ENCODE measurements at places on chromosomes 11 and 22.

- DNase-seq, result no peak
Measured at GRCh38 chr11:120305286-120305685, 19.8 kb upstream of the TLCD5 start.

- no peak for DNase-seq
Measured at GRCh38 chr11:119853581-119854360, 124.8 kb upstream of the NECTIN1 start.

DNA sequence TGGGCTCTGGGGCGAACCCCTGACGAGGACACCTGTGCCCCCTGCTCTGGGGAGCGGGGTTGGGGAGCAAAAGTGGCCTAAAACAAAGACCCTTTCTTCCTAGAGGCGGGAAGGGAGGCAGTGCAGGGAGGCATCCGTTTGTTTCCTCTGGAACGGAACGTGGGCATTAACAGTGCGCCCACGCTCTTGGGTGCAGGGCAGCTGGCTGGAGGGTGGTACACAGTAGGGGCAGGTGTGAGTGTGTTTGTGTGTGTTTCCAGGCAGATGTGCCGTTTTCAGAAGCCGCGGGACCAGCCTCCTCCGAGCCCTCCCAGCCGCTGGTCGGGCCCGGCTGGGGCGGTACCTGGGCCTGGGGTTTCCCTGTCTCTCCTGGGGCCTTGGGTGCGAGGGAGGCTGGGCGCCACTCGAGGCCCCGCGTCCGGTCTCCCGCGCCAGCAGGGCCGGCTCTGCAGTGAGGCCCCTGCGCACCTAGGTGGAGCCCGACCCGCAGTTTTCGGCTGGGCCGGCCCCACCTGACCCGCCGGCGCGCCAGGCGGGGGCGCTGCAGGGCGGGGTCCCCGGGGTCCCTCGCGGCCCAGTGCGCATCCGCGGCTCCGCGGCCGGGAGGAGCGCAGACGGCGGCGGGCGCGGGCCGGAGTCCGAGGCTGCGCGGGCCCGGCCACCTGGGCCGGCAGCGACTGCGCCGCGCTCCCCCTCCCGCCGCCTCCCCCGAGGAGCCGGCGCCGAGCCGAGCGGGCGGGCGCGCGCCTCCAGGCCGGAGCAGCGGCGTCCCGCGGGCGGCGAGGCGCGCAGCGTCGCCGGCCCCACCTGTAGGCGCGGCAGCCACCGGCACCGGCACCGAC, 1252.7 kb downstream of the BRD1 start:
- DNase-seq, result no peak

GRCh38 chr11:45660729-45661438, 4.5 kb downstream of the CHST1 start:
- no peak for DNase-seq

DNA sequence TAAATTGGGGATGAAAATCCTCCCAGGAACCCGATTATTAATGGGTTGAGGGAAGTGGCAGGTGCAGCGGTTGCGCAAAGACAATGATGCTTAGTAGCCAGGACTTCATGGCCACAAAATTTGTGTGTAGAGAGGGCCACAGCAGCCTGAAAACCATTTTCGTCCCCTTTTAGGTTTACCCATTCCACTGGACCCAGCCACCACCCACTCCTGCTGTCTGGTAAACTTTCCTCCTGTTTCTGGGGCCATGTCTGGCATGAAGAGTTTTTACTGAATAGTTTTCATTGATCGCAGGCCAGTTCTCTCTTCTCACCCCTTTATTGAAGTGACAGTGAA, 69.5 kb upstream of the SYT13 start:
- DNase-seq, result no peak

DNA sequence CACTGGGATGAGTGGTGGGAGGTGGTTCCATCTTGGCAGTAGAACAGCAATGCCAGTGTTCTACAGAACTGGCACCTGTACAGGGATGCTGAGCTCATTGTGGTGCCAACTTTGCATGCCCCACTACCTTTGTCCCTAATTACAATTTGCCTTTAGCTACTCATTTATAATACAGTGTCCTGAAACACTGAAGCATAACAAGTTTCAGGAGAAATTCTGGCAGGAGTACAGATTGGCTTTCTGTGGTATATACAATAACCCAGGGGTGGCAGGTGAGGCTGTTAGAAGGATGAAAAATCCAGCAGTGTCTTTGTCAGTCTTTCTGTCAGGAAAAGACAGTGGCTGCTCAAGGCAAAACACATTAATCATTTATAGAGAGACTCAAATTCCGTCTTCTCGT, 240.3 kb downstream of the FAM76B start:
- no peak for DNase-seq

GRCh38 chr11:16805938-16806337, 67.5 kb downstream of the C11orf58 start:
- no peak for DNase-seq

- DNase-seq, result no peak
Measured at GRCh38 chr11:32215157-32215556, 124.3 kb downstream of the RCN1 start.

DNA sequence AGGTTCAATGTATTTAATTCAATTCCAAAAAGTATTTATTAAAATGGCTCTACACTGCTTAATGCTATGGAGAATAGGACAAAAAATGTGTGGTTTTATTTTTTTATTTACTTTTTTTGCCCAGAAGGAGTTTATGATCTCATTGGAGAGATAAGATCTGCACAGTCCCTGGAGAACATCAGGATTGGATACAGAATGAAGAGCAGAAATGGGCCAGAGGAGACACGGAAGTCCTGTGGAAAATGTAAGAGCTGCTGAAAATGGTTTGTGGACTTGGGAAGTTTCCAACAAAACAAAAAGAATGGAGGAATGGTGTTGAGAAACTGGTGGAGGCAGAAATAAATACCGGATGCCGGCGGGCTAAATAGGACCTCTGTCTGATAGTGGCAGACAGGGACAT, 554.6 kb downstream of the OPCML start:
- DNase-seq, result no peak

DNA sequence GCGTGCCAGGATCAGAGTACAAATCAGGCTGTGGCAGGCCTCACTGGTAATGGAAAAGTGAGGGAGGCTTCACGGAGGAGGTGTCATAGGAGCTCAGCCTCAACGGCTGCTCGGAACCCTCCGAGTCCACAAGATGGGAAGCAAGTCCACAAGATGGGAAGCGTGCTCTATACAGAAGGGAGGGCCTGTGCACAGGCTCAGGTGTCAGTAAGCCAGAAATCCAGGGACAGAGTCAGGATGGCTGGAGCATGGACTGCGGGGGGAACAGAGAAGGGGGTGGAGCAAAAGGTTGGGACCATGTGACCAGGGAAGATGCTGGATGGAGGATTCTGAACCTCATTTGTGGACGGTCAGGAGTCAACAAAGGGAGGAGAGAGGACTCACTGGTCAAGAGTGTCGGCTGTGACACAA, 3.4 kb upstream of the DPP3 start:
- no peak for DNase-seq

DNA sequence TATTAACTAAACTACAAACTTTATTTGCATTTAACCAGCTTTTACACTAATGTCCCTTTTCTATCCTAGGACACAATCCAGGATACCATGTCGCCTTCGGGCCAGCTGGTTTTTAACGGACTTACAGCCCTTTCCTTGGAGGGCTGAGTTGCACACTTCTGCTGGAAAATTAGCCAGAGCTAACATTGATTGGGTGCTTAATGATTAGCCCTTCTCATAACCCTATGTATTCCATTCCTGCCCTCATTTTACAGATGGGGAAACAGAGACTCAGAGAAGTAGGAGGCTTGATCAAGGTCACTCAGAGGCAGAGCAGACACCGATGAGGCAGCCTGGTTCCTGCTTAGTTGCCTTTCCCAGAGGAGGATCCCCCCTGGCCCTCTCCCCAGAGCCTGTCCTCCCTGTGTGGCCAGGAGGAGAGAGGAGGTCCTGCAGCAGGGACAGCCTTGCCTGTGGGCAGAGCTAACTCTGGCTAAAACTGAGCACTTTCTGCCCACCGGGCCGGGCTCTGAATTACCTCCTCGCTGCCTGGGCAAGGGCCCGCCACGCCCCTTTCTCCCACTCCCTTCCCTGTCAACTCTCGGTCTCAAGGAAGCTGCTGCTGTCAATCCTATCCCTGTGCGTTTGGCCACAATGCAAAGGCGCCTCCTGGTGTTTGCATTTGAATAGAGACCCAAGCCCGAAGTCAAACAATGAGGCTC, 59.6 kb upstream of the PAX6 start:
- no peak for DNase-seq

DNA sequence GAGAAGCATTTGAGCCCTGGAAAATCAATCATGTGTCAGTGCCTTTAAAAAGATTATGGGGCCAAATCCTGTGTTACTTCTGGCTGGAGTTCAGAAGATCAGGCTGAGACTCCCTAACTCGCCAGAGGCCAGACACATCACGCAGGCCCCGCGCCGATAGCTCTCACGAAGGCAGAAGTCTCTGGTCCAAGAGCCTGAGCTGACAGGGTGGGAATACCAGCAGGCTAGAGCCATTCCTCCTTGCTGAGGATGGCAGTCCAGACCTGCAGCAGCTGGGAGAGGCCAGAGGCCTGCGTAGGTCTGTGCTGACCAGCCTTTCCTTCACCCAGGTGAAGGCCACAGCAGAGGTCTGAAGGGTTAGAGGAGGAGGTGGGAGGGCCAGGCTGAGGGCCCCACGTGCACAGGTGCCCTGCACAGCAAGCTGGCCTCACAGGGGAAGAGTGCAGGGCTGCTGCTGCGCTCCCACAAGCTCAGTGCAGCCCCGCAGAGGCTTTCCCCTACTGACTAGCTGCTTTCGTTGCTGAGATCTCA, 52.9 kb downstream of the ST14 start:
- no peak for DNase-seq

GRCh38 chr11:8705146-8705545, 22.6 kb downstream of the RPL27A start:
- DNase-seq, result no peak

DNA sequence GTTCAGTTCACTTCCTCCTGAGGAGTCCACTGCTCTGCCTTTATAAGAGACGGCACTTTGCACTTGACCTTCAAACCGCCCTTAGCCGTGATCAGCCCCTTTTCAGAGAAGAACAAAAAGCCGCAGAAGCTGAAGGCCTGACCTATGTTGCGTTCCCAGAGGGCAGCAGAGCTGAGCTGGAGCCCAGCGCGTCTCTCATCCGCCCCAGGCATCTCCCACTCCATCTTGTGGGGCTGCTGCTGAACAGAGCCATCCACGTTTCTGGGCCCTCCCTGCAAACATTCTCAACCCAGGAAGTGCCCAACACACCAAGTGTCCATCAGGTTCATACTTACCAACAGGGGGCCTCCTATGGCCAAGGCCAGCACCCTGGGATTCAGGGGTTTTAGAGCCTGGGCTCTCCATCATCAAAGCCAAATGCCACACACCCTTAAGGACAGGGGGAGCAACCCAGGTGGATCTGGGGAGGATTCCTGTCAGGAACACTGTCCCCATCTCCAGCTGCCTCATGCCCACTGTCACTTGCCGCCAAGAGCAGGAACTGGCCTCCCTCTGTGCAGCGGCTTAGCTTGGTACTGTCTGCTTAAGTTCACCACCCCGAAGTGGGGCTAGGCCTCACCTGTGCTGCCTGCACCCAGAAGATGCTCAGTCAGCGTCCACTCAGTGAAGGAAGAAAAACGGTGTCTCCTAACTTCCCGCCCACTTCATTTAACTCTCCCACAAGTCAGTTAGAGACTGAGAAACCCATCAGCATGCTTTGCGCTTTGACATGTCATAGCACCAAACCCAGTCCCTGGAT, 16.0 kb upstream of the EFCAB6 start:
- DNase-seq, result no peak

GRCh38 chr22:28413612-28414399, 265.8 kb downstream of the TTC28 start:
- DNase-seq, result no peak

- no peak for DNase-seq
Measured at GRCh38 chr11:113991170-113991569, 16.3 kb downstream of the HTR3A start.

DNA sequence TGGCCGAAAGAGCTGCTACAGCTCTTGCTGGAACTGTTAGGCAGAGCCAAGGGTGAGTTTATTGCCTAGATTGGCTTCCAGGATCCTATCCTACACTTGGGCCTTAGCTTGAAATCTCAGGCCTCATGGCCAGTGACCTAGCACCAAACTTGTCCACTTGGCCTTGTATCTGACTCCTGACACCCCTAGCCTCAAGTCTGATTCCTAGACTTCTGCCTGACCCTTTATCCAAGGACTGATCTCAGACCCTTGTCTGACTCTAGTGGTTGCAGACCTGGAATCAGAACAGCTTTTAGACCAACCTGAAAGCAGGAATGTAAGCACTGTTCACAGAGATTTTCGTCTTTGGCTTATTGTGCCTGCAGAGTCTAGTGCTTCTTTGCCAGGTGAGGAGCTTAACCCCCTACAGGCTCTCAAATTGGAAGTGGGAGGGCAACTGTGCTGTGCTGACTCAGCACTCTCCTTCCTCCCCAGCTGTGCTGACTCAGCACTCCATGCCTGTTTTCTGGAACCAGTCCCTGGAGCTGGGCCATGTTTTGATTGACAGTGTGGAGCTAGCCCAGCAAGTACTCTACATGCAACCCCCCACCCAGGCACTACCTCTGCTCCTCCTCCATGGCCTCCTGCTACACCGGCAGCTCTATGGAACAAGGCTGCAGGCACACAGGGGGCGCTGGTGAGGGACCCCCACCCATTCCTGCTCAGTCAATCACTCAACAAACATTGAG, 35.1 kb downstream of the RRP8 start:
- no peak for DNase-seq

Measured in T-helper 22 cell (primary cell).